ENCODE measurements at places on chromosomes 1 and 21.

- no peak for DNase-seq
These were observed 144.1 kb upstream of the HOOK1 start for GRCh38 chr1:59670662-59671061.

DNA sequence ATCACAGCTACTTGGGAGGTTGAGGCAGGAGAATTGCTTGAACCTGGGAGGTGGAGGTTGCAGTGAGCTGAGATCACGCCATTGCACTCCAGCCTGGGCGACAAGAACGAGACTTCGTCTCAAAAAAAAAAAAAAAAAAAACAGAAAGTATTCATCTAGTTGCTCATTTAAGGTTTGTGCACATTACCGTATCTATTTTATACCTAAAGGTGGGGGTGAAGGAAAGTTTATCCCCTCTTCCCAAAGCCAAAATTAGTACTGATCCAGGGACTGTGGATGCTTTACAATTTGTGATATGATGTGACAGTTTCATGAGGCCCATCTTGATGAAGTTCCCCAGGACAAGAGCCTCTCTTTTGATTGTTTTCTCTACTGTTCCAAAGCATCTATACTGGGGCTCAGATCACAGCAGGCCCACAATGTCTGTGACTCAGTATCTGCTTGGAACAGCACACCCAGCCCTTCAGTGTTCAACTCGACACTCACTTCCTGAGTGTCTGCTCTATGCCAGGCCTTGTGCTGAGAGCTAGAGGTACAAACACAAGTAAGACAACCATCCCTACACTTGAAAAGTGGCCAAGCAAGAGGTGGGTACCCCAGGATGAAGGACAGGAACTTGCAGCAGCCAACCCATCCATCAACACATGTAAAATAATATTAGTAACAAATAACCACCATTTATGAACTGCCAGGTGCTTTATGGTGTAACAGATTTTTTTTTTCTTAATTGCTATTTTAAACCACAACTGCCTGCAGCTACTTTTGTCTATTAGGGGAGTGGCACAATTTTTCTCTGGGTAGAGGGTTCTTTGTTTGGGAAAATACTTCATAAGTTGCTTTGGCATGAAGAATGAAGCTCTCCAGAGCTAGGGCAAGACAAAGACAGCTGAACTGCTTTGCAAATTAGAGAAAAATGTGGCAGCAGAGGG, 29.0 kb upstream of the KHDRBS1 start:
- no peak for DNase-seq

GRCh38 chr1:201587729-201588128, 48.8 kb downstream of the NAV1 start:
- DNase-seq: no peak

DNA sequence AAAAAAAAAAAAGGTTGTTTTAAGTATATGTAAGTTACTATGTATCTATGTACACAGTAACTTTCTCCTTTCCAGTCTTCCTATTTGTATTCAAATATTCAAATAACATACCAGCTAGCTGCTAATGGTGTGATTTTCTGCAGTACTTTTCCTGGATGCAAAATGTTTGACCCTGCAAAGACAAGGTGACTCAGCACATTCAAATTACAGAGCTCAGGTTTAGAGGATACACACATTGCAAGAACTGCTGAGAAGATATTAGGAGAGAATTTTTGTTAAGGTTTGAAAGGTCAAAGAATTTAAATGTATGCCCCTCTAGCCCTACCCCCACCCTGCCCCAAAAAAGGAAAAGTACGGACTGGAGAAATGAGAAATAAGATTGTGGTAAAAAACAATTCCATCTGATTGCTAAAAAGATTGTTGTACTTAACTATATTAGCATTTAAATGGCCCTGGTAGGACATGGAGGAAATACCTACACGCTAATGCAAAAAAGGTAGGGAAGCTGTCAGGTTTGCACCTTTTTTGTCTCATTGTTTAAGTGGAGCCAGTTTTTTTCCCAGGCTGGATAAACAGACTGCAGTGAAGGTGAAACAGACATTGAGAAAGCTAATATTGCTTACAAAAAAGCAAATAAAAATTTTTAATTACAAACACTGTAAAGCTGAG, 45.6 kb downstream of the ZNF281 start:
- no peak for DNase-seq

DNA sequence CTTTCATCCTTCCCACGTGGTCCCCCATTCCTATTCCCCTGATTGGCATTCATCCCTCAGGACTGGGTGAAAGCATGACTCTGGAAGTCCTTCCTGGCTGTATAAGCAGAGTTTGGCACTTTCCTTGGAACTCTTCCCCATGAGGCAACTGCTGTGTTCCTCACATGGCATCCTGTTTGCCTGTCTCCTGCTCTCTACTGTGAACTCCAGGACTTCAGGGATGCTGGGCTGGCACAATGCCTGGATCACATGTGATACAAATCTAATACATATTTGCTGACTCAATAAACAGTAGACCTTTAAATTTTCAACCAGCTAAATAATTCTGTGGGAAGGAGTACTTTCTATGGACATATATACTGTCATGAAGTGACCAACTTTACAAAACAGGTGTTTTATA, 46.8 kb upstream of the EDEM3 start:
- no peak for DNase-seq
